Stimulated activated CD4-positive, alpha-beta T cell treated with anti-CD3 and anti-CD28 coated beads, Interleukin-12 subunit alpha, Interleukin-12 subunit beta, amount 100 ng/mL, for 48 hours (primary cell): ENCODE measurements at places on chromosomes 12 and 14.

GRCh38 chr12:56258820-56259183, 618 bp upstream of the ANKRD52 start:
- no peak for DNase-seq

GRCh38 chr14:50530358-50530757, 2.0 kb downstream of the MAP4K5 start:
- no peak for DNase-seq

- DNase-seq, result no peak
These were observed 148.9 kb upstream of the SLCO1C1 start for GRCh38 chr12:20546267-20546666.

- no peak for DNase-seq
These were observed 41.9 kb upstream of the INF2 start for GRCh38 chr14:104647467-104648043.
